ENCODE measurements at places on chromosomes 11 and 22.
A peak's percentile ranks its signal among the peaks of the same experiment; 100 is the strongest.

DNA sequence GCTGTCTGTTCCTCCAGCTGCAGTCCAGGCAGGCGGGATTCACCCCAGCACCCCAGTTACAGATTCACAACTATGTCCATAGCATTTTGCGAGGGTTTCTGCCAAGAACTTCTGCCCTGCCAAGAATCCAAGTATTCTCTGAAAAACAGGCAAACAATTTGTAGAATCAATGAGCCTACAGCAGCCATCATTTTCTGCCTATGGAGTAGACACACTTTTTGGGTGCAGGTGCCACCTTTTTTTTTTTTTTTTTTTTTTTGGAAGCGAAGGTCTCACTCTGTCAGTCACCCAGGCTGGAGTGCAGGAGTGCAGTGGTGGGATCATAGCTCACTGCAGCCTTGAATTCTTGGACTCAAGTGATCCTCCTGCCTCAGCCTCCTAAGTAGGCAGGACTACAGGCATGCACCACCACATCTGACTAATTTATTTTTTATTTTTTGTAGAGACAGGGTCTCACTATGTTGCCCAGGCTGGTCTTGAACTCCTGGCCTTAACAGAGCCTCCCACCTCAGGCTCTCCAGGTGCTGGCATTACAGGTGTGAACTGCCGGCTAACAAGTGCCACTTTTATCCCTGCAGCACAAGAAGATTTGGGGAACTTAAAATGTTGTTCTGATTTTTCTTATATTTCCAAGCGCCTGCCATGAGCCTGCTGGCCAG is 195.1 kb downstream of the SNX19 start:
- no peak for DNase-seq

DNA sequence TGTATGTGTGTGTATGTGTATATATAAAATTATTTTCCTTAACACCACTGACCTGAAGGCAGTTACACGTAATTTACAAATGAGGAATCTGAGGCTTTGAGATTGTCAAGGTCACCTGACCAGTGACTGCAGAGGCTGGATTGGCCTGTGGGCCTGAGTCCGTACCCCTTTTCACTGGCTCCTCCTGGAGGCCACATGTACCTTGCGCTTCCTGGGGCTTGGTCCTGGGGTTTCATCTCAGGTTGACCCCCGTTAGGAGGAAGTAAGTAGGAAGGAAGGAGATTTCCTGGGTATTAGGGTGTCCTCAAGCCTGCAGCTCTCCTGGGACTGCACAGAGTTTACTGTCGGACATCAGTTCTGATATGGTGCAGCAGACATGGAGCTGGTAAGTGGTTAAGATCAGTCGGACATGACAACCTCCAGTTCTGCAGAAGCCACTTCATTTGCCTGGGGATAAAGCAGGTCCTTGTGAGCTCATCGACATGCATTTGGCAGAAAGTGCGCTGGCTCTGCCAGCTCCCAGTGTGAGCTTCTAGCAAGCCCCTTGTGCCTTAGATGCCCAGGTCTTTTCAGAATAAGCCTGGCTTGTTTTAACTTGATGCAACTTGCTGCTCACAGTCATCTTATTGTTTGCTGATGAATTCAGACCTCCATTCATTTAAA is 36.6 kb downstream of the ST3GAL4 start:
- no peak for DNase-seq

- no peak for DNase-seq
Observed at GRCh38 chr11:125167954-125168835, 3.6 kb downstream of the PKNOX2 start.

DNA sequence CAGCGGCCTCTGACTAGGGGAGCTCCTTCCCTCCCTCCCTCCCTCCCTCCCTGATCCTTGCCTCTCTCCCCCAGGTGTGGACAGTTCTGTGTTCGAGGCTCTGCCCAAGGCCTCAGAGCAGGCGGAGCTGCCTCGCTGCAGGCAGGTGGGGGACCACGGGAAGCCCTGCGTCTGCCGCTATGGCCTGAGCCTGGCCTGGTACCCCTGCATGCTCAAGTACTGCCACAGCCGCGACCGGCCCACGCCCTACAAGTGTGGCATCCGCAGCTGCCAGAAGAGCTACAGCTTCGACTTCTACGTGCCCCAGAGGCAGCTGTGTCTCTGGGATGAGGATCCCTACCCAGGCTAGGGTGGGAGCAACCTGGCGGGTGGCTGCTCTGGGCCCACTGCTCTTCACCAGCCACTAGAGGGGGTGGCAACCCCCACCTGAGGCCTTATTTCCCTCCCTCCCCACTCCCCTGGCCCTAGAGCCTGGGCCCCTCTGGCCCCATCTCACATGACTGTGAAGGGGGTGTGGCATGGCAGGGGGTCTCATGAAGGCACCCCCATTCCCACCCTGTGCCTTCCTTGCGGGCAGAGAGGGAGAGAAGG is 11.1 kb upstream of the POU2F3 start:
- DNase-seq = peak; percentile 22

- DNase-seq = no peak
Observed at GRCh38 chr11:117502015-117502778, 174.5 kb downstream of the CEP164 start.

- peak; percentile 21 for DNase-seq
Observed at GRCh38 chr11:2376751-2377451, at the start of gene CD81. CD81 (plus strand) TSS chr11:2377310; CDS start chr11:2377550, 240 bp downstream.

DNA sequence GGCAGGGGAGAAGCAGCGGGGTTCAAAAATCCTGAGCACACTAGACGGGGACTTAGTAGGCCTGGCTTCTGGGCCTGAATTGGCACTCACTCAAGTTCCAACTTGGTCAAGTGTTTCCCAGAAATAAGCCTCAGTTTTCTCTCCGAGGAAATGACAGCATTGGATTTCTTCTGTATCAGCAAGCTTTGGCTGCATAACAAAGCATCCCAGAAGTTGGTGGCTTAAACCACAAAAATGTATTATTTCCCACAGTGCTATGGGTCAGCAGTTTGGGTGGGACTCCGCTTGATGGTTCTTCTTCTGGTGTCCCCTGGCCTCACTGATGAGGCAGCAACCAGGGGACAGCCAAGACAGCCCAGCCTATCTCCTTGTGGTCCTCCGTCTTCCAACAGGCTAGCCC is 1.6 kb upstream of the CYTH4 start:
- DNase-seq = no peak

- DNase-seq = no peak
Observed at GRCh38 chr11:35163209-35163608, 24.2 kb downstream of the CD44 start.
